ENCODE measurements at places on chromosomes 7 and 10. TPM values are rescaled to one million over a fixed set of nuclear protein-coding genes. Genes with fewer than 3 reads are reported as not detected.

PNLIPRP3 gene
- not detected for total RNA-seq

ACSL5 gene
- 5.6 TPM for total RNA-seq

LRRC61 gene
- total RNA-seq: 4.3 TPM

CAPZA2 gene
- total RNA-seq: 313 TPM

ASZ1 gene
- total RNA-seq: not detected

GRCh38 chr10:123788981-123789380 lies 102.6 kb downstream of the CPXM2 start:
- DNase-seq: no peak
- peaks cover 28% of the 10 kb centered on the region for H3K27me3 ChIP-seq
- no peaks in the 10 kb centered on the region for H3K36me3 ChIP-seq
- H3K4me3 ChIP-seq: no peak overlapping the region
- no peaks in the 10 kb centered on the region for H3K4me1 ChIP-seq

- no peaks in the 10 kb centered on the region for H3K36me3 ChIP-seq
- no peak overlapping the region for H3K4me3 ChIP-seq
- no peak for DNase-seq
- H3K27me3 ChIP-seq: peaks cover 13% of the 10 kb centered on the region
- H3K4me1 ChIP-seq: peaks cover 88% of the 10 kb centered on the region
Observed at GRCh38 chr7:32074787-32075585, 4.8 kb upstream of the PDE1C start.

- H3K4me3 ChIP-seq: no peak overlapping the region
- no peak overlapping the region for H3K27ac ChIP-seq
- H3K36me3 ChIP-seq: no peaks in the 10 kb centered on the region
Observed at GRCh38 chr7:105188201-105188600, 174.2 kb downstream of the KMT2E start.

DNA sequence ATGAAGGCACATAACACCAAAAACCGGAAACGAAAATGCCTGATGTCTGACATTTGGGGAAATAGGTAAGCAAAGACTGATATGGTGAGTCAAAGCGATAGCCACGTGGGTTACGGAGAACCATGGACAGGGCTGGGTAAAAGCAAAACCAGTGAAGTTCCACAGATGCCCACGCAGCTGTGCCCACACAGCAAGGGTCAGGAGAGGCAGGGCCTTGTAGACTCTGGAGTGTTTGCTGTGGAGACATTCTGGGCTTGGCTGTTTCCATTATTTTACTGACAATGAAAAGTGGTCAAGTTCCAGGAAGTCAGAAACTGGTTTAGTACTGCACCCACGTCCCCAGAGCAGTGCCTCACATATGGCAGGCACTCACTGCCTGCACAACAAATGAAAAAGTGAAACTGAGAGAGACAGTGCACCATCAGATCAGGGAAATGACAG lies 148.7 kb downstream of the ZMYND11 start:
- peaks cover 80% of the 10 kb centered on the region for H3K36me3 ChIP-seq
- no peaks in the 10 kb centered on the region for H3K27me3 ChIP-seq
- no peak overlapping the region for H3K27ac ChIP-seq
- DNase-seq: no peak
- H3K4me3 ChIP-seq: no peak overlapping the region
- peaks cover 23% of the 10 kb centered on the region for H3K4me1 ChIP-seq

GRCh38 chr10:27620430-27621397 lies 116.6 kb downstream of the RAB18 start:
- H3K36me3 ChIP-seq: no peaks in the 10 kb centered on the region
- peak overlapping the region; percentile 54 for H3K27ac ChIP-seq
- peaks cover 14% of the 10 kb centered on the region for H3K27me3 ChIP-seq
- peak; percentile 18 for DNase-seq
- peaks cover 3% of the 10 kb centered on the region for H3K4me1 ChIP-seq
- H3K4me3 ChIP-seq: no peak overlapping the region

GRCh38 chr10:72935361-72935760 lies 19.2 kb downstream of the PLA2G12B start:
- H3K4me3 ChIP-seq: no peak overlapping the region
- no peaks in the 10 kb centered on the region for H3K27me3 ChIP-seq
- H3K36me3 ChIP-seq: no peaks in the 10 kb centered on the region
- peaks cover 7% of the 10 kb centered on the region for H3K4me1 ChIP-seq
- H3K27ac ChIP-seq: no peak overlapping the region

DNA sequence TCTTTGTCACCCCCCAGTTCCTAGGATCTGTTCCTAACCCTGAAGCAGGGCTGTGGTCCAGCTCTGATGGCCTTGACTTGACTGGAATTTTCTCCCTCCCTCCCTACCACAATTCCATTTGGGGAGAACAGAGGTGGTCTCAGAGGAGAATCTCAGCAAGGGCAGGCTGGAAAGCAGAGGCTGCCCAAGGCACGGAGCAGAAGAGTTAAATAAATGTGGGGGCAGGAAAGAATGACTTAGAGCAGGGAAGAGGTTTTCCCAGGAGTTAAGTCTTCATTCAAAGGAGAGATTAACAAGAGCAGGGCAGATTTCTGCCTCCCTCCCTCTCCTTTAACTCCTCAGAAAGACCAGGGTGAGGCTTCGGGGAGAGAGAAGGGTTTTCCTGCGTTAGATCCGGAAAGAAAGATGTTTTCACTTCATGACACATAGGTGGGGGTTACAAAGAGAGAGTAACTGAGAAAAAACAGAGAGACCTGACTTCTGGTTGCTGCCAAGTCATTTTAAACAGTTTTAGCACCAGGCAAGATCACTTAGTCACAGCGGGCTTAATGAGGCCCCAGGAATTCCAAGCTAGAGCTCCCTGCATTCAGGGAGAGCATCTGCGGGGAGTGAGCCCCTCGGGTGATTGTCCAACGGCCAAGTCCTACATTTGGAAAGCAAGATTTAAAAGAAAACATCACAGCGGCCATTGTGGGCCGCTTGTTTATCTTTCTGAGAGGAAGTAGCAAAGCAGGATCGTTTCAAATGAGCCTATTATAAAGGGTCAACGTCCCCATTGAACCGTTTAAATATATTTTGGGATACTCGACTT lies 78.7 kb downstream of the ARHGAP22 start:
- H3K27ac ChIP-seq: no peak overlapping the region
- peaks cover 21% of the 10 kb centered on the region for H3K27me3 ChIP-seq
- DNase-seq: no peak
- no peak overlapping the region for H3K4me3 ChIP-seq

DNA sequence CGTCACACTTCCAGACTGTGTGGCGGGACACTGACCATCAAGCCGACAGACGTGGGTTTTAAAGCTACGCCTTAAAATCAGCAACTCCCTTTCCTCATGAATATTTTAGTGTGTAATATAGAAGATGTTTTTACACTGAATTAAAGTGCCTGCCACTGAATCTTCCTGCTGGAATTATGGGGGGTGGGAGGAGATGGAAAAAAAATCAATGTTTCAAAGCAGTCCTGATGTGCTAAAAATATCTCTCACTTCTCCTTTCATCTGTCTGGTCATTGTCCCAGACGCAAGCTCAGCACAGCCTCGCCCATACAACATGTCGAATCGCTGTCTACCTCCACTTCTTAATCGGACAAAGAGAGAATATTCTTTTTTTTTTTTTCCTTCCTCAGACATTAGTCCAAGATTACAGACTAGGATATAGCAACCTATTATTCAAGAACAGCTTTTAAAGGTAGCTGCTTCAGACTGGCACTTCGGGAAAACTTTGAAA lies 165.1 kb upstream of the KLF14 start:
- no peaks in the 10 kb centered on the region for H3K27me3 ChIP-seq
- H3K36me3 ChIP-seq: peaks cover 32% of the 10 kb centered on the region
- no peak for DNase-seq

DNA sequence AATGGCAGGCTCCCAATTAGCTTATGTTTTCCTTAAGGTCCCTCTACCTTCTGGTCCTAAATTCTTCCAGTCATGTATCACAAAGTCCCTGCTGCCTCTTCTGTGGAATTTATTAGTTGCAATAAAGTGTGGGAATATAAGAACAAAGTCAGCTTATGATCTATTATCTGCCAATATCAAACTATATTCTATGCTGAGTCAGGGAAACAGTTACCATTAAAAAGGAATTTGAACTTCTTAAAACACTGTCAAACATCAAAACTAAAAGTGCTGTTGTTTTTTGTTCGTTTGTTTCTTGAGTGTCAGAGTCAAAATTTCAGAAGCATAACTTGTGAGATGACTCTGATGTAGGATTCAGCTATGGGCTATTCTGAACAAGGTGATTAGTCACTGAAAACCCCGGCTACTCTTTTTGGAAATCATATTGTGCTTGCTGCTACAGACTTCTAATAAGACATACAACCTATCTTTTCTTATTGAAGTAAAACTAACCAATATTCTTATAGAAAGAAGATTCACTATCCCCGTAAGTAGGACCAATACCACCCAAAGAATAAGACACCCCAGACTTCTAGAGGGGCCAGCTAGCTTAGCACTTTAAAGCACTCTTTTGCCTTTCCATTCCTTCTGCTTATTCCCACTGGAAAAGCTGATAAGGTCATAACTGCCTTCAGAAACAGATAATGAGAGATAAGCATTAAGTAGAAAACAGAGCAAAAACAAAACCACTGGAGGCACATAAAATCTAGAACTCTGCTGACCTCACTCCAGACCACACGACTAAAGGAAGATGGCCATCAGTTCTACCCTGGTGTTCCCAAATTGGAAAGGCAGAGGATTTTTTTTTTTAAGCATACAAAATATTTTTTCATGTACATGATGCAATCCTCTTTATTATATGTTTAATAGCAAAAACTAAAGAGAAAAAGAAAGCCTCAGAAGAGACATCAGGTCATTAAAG lies 370.6 kb downstream of the PARD3 start:
- H3K36me3 ChIP-seq: no peaks in the 10 kb centered on the region
- H3K4me1 ChIP-seq: peaks cover 6% of the 10 kb centered on the region
- DNase-seq: no peak
- H3K27me3 ChIP-seq: no peaks in the 10 kb centered on the region
- no peak overlapping the region for H3K4me3 ChIP-seq
- peak overlapping the region; percentile 10 for H3K27ac ChIP-seq

- no peaks in the 10 kb centered on the region for H3K27me3 ChIP-seq
- no peaks in the 10 kb centered on the region for H3K36me3 ChIP-seq
- no peak overlapping the region for H3K4me3 ChIP-seq
- H3K4me1 ChIP-seq: no peaks in the 10 kb centered on the region
- no peak for DNase-seq
Observed at GRCh38 chr7:11450281-11450680, 381.7 kb downstream of the THSD7A start.

DNA sequence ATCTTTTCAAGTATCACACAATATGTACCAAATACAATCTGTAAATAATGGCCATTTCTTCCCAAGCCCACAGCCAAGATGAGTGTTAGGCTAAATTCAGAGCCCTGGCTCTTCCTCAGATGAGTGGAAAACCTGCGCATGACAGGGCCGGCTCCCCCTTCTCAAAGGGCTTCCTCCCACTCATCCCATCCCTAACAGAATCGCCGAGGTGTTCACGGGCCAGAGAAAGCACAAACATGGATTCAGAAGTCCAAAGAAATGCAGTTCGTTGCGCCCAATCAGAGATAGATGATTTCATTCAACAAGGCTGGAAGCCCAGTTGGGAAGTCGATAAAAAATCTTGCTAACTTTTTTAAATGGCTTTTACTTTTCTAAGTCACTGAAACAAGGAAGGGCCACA lies 121.8 kb downstream of the UBE2H start:
- no peak for DNase-seq
- H3K4me1 ChIP-seq: peaks cover 71% of the 10 kb centered on the region
- no peak overlapping the region for H3K4me3 ChIP-seq

DNA sequence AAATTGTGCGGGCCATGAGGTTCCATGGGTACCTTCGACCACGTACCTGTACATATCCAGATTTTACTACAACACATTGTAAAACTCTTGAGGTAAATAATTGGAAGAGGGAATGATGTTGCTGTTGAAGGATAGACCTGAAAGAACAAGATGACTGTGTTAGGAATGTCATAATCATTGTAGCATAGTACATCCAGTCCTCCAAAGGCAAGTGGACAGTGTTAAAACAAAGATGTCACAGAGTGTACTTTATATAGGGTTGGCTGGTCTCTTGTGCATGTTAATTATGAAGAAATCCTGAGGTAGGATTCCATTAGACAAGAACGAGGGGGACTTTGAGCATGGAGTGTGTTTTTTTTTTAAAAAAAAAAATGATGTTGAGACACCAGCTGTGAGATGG lies 30.4 kb downstream of the VWC2 start:
- H3K27me3 ChIP-seq: no peaks in the 10 kb centered on the region
- peaks cover 17% of the 10 kb centered on the region for H3K4me1 ChIP-seq
- no peak overlapping the region for H3K4me3 ChIP-seq
- peaks cover 10% of the 10 kb centered on the region for H3K36me3 ChIP-seq
- no peak for DNase-seq

DNA sequence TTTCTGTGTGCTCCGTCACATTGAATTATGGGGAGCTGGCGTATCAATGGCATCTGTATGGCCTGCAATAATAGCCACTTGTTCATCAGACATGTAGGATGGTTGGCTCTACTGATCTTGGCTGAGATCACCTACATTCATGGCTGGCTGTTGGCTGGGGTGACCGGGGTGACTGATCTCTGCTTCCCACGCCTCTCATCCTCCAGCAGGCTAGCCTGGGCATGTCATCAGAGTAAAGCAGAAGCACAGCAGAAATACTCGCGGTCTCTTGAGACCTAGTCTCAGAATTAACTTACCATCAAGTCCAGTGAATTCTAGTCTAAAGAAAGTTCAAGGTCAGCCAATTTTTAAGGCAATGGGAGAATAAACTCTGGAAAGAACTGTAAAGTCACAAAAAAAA lies 257.7 kb upstream of the GLI3 start:
- peak overlapping the region; percentile 74 for H3K27ac ChIP-seq
- H3K27me3 ChIP-seq: peaks cover 44% of the 10 kb centered on the region
- peak; percentile 23 for DNase-seq

DNA sequence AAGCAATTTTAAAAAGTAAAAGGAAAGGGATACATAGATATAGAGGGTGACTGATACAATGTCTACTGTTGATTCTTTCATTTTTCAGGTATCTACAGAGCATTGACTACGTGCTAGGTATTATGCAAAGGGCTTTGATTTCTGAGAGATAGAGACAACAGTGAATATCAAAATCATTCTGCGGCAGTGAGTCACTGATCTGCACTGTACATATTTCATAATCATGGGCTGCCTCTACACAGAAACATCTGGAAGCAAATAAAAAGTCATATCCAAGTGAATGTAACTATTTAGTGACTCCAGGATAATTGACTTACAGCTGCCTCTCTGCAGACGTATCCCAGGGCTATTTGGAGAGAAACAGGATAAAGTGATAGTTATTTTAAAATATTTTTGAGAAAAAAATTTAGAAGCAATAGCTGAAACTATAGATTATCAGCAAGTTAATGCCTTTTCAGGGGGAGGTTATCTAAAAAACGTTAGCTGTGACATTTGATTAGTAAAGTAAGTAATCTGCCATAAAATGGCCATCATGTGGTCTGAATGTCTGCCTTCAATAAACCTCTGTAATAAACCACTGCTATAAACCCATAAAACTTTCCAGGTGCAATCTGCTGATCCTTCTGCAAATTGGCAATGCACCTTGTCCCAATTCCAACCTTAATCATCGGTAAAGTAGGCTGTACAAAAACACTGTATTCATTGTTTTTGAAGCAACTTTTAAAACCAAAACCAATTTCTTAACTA lies 43.7 kb downstream of the CPXM2 start:
- H3K4me1 ChIP-seq: no peaks in the 10 kb centered on the region
- H3K27ac ChIP-seq: no peak overlapping the region
- H3K4me3 ChIP-seq: no peak overlapping the region
- no peaks in the 10 kb centered on the region for H3K36me3 ChIP-seq
- peaks cover 33% of the 10 kb centered on the region for H3K27me3 ChIP-seq
- DNase-seq: no peak

Data from left ventricle myocardium inferior (tissue), 1 donor.